ENCODE measurements at places on chromosomes 3 and 15. TPM values are rescaled to one million over a fixed set of nuclear protein-coding genes. Genes with fewer than 3 reads are reported as not detected.

Gene HRH1
- total RNA-seq, result 11.4 TPM

Gene LRRC2
- total RNA-seq, result 7.4 TPM

Gene GREM1
- total RNA-seq, result 684 TPM

Gene ROBO2
- 0.37 TPM for total RNA-seq

Gene CCDC13
- total RNA-seq, result 0.33 TPM

Gene TMOD2
- total RNA-seq, result 13.4 TPM

Gene SMAD3
- total RNA-seq, result 28.1 TPM

Gene CTXN2
- not detected for total RNA-seq

Gene TBC1D23
- total RNA-seq, result 139 TPM

Gene SCAANT1
- total RNA-seq, result not detected

Gene ITGA11
- 2.8 TPM for total RNA-seq

Gene IL17RB
- total RNA-seq, result 0.11 TPM

Gene NTRK3
- under 0.01 TPM for total RNA-seq

Gene MCTP2
- 4.1 TPM for total RNA-seq

Gene NCK1
- total RNA-seq, result 69.9 TPM

Gene USP19
- total RNA-seq, result 56.4 TPM

Gene ZNF80
- not detected for total RNA-seq

Gene CEP97
- 13.4 TPM for total RNA-seq

Gene RASSF1
- 36.9 TPM for total RNA-seq

Gene MANF
- total RNA-seq, result 200 TPM

Gene TM6SF1
- 0.62 TPM for total RNA-seq

Gene P3H2
- 14.1 TPM for total RNA-seq

Gene ELL3
- total RNA-seq, result 2.7 TPM

Gene RARB
- 44.8 TPM for total RNA-seq

Gene UROC1
- not detected for total RNA-seq

Gene STARD5
- 5.6 TPM for total RNA-seq

Gene ZNF620
- total RNA-seq, result 0.87 TPM

Gene HHATL
- not detected for total RNA-seq

Gene SNX4
- 37.6 TPM for total RNA-seq

Gene GRK7
- under 0.01 TPM for total RNA-seq

Gene DPPA2
- total RNA-seq, result not detected

Gene KNG1
- not detected for total RNA-seq

Gene GOLGA6A
- total RNA-seq, result not detected

Gene SEMA5B
- not detected for total RNA-seq

Gene FETUB
- total RNA-seq, result not detected

Gene PRICKLE2
- total RNA-seq, result 28.5 TPM

Gene TERC
- 759 TPM for total RNA-seq

Gene NAA80
- 3.4 TPM for total RNA-seq

Gene CLDN18
- total RNA-seq, result 0.12 TPM

Gene TRIM42
- not detected for total RNA-seq

Gene C2CD4B
- 0.25 TPM for total RNA-seq

Gene CPN2
- not detected for total RNA-seq

Gene ALPK3
- total RNA-seq, result 0.11 TPM

Gene EIF4E3
- 1.2 TPM for total RNA-seq

Gene SLC41A3
- 48.7 TPM for total RNA-seq

Gene ITIH1
- total RNA-seq, result not detected

Gene FANCI
- 23.2 TPM for total RNA-seq

Gene GOLGA8R
- total RNA-seq, result 1.9 TPM

Gene TMEM115
- 38.7 TPM for total RNA-seq

Gene POLQ
- total RNA-seq, result 6.5 TPM

Gene MYZAP
- 1.6 TPM for total RNA-seq

Gene KCNAB1
- total RNA-seq, result not detected

Gene SKOR1
- total RNA-seq, result 0.12 TPM

Gene REC114
- total RNA-seq, result not detected

Gene SEMA6D
- 4.5 TPM for total RNA-seq

Measured in uterine smooth muscle cell (primary cell).